ENCODE measurements at places on chromosomes 6 and 20. TPM values are rescaled to one million over a fixed set of nuclear protein-coding genes. Genes with fewer than 3 reads are reported as not detected.
A peak's percentile ranks its signal among the peaks of the same experiment; 100 is the strongest.

DNA sequence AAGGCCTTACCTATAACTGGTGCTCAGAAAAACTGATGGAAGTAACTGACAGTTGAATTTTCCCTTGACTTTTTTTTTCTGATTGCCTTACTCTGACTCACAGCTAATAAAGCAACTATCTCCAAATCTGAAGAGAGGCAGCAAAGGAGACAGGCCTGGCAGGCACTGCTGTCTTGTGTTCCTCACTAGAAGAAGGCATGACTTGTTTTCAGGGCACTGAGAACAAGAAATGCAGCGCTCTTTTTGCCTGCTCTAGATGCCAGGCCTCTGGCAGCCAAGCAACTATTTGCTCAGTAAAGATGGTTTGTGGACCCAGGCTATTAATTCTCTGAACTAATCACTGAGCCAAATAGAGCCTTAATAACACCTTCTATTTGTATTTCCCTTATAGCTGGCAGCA lies 155.1 kb downstream of the PRDM13 start:
- peaks cover 11% of the 10 kb centered on the region for H3K27me3 ChIP-seq
- H3K4me1 ChIP-seq: no peaks in the 10 kb centered on the region

RRAGD gene
- not detected for total RNA-seq

GRCh38 chr6:54710456-54710855 lies 136.1 kb upstream of the FAM83B start:
- H3K4me1 ChIP-seq: peaks cover 5% of the 10 kb centered on the region
- no peak for DNase-seq
- H3K27me3 ChIP-seq: no peaks in the 10 kb centered on the region
- H3K4me3 ChIP-seq: no peak overlapping the region
- no peak overlapping the region for H3K27ac ChIP-seq
- no peaks in the 10 kb centered on the region for H3K36me3 ChIP-seq

DNA sequence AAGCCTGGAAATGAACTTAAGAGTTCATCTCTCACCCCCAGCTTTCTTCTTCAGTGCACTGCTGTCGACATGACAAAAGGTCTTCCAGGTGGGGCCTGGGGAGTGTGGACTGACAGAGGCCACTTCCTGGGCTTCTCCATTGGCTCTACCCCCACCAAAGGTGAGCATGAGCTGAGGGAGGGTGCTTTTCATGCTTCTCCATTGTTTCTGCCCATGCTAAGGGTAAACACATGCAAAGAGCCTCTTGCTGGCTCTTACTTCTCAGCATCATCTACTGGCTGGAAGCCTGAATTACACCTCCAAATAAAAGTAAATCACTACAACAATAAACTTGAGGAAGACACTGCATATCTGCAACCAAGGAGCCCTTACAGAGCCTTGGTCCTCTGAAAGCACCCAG lies 227.2 kb downstream of the EPM2A start:
- no peaks in the 10 kb centered on the region for H3K4me1 ChIP-seq
- no peak overlapping the region for H3K27ac ChIP-seq
- H3K36me3 ChIP-seq: no peaks in the 10 kb centered on the region

GRCh38 chr6:54846857-54847674 lies 495 bp downstream of the FAM83B start:
- no peak overlapping the region for H3K27ac ChIP-seq
- H3K4me3 ChIP-seq: no peak overlapping the region
- H3K4me1 ChIP-seq: no peaks in the 10 kb centered on the region
- DNase-seq: no peak
- no peaks in the 10 kb centered on the region for H3K36me3 ChIP-seq

DNA sequence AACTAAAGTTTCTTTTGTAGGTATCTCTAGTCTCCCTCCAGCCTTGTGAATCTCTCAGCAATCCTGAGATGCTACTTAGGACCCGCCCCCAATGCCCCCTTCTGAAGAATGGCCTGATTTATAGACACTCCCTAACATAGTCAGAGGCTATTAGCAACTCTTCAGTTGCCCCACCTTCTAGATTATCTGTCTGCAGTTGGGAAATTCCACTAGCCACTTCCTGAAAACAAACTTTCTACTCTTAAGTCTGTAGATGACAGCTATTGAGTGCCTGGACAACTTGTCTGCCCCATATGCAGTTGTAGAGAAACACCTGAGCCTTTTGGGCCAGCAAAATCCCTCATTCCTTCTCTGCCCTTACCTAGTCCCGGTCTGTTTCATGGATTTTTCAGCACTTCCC lies 188.2 kb upstream of the PREP start:
- H3K36me3 ChIP-seq: no peaks in the 10 kb centered on the region
- H3K4me3 ChIP-seq: no peak overlapping the region
- DNase-seq: peak; percentile 56
- no peaks in the 10 kb centered on the region for H3K27me3 ChIP-seq

DNA sequence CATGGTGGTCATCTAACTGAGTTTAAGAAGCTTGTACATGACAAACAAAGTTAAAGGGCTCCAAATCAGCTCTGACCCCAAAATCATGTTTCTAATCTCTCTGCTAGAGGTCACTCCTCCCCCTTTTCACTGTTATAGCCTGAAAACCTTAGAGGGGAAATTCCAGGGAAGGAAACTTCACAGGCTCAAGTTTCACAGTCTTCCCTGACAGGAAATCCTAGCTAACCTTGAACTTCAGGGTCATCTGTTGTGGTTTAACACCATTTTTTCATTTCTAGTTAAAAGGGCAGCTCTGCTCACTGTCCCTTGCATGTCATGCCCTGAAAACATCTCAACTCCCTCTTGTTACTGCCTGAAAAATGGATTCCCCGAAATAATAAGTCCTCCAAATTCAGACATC lies 104.4 kb upstream of the BMP2 start:
- no peak overlapping the region for H3K4me3 ChIP-seq
- DNase-seq: no peak
- no peak overlapping the region for H3K27ac ChIP-seq
- H3K36me3 ChIP-seq: no peaks in the 10 kb centered on the region
- no peaks in the 10 kb centered on the region for H3K4me1 ChIP-seq

SNX14 gene
- total RNA-seq: 72.4 TPM

DNA sequence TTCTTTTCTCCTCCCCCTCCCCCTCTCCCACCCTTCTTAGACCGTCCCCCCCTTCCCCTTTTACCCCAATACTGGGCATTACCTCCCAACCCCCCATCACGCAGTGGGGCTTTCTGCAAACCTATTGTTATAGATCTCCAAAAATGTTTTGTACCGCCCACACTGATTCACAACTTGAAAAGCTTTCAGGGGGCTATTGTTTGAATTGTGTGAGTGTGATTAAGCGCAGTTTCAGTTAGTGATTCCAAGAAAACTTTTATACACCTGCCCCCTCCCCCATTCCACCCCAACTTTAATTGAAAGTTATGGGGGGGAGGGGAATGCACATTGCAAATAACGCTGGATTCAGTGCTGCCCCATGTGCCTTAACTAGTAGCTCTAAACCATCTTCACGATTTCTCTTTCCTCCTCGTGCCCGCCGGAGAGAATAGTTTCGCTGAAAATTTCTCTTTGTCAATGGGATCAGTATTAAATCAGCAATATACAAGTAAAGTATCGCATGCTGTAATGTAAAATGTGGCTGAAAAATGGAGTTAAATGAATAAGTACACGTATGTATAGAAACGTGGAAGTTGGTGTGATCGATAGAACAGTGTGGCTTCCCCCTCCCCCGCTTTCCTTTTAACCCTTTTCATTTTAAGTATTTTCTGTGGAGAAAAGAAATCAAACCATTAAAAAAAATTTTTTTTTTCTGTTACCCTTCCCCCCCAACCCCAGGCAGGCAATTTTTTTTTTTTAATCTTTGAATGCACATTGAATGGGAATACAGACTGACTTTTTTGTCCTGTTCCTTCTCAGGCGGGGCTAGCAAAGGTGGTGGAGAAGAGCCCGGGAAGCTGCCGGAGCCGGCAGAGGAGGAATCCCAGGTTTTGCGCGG lies 632 bp downstream of the LIN28B start:
- no peaks in the 10 kb centered on the region for H3K4me1 ChIP-seq
- no peak overlapping the region for H3K4me3 ChIP-seq
- H3K36me3 ChIP-seq: no peaks in the 10 kb centered on the region
- DNase-seq: no peak
- H3K27ac ChIP-seq: no peak overlapping the region
- peaks cover 66% of the 10 kb centered on the region for H3K27me3 ChIP-seq

- no peak overlapping the region for H3K27ac ChIP-seq
- DNase-seq: peak; percentile 7
- H3K27me3 ChIP-seq: no peaks in the 10 kb centered on the region
- no peaks in the 10 kb centered on the region for H3K4me1 ChIP-seq
Observed at GRCh38 chr20:21796059-21796458, 90.6 kb downstream of the PAX1 start.

DNA sequence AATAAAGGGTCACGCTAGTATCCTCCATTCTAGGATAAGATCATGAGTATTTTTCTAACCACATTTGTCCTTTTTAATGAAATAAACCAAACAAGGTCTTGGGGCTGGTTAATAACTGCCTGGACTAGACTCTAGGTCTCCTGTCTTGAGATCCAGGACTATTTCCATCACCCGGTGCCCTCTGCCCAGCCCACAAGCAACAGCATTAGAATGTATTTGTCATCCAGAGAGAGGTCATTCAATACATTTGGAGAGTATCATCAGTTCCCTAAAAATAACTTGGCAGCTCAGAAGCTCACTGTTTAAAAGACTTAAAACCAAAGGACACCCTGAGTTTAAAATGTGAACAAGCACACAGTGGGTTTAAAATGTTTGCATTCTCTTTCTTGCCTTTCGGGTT lies 4.4 kb upstream of the RBM24 start:
- H3K27me3 ChIP-seq: no peaks in the 10 kb centered on the region
- peaks cover 35% of the 10 kb centered on the region for H3K4me1 ChIP-seq
- H3K27ac ChIP-seq: peak overlapping the region; percentile 83
- no peak overlapping the region for H3K4me3 ChIP-seq

NOTCH4 gene
- total RNA-seq: 0.65 TPM

TFAP2C gene
- 12.3 TPM for total RNA-seq

GRCh38 chr20:58433029-58433647 lies 44.1 kb downstream of the VAPB start:
- H3K36me3 ChIP-seq: peaks cover 3% of the 10 kb centered on the region
- no peak overlapping the region for H3K4me3 ChIP-seq
- DNase-seq: no peak
- H3K27ac ChIP-seq: peak overlapping the region; percentile 22
- peaks cover 18% of the 10 kb centered on the region for H3K4me1 ChIP-seq

DNA sequence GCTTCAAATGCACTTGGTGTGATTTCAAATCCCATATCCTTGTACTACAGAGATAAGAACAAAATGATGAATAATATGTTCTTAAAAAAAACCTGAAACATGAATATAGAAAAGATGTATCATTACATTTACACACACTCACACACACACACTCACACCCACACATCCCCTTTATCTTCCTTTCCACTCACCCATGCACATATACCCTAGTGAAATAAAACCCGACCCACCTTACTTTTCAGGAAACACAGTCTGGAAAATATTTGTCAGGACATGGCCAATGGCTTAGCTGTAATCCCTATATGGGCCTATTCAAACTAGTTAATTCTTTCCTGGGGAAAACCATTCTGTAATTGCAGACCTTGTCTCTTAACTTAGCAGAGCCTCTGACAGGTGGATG lies 60.8 kb upstream of the EDN1 start:
- no peak for DNase-seq
- no peaks in the 10 kb centered on the region for H3K27me3 ChIP-seq
- peaks cover 18% of the 10 kb centered on the region for H3K4me1 ChIP-seq
- H3K4me3 ChIP-seq: no peak overlapping the region
- H3K27ac ChIP-seq: no peak overlapping the region
- no peaks in the 10 kb centered on the region for H3K36me3 ChIP-seq

- no peaks in the 10 kb centered on the region for H3K36me3 ChIP-seq
- DNase-seq: no peak
- no peak overlapping the region for H3K27ac ChIP-seq
- H3K27me3 ChIP-seq: no peaks in the 10 kb centered on the region
- no peaks in the 10 kb centered on the region for H3K4me1 ChIP-seq
- no peak overlapping the region for H3K4me3 ChIP-seq
Observed at GRCh38 chr20:6941571-6941970, 174.1 kb downstream of the BMP2 start.

DNA sequence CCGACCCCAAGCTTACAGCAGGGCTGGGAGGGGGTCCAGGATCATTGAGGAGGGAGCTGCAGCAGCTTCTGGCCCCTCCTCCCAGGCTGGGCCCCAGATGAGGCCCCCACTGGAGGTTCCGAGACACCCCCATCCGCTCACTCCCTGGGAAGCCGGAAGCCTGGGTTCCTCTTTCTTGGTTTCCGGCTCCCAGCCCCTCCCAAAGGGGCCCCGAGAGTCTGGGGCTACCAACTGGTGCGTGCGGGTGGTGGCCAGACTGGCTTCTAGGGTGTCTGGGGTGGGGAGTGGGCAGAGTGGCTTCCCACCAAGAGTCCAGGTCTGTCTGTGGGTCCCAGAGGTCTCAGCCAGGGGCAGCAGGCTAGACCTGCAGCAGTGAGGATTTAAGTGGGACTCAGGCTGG lies 2.2 kb downstream of the RGS19 start:
- peaks cover 10% of the 10 kb centered on the region for H3K4me1 ChIP-seq
- no peak overlapping the region for H3K27ac ChIP-seq
- H3K4me3 ChIP-seq: no peak overlapping the region
- no peak for DNase-seq

- H3K4me3 ChIP-seq: peak overlapping the region; percentile 78
- no peaks in the 10 kb centered on the region for H3K36me3 ChIP-seq
- peak; percentile 44 for DNase-seq
- no peaks in the 10 kb centered on the region for H3K27me3 ChIP-seq
Observed at GRCh38 chr20:32356622-32357374, 1.3 kb upstream of the ASXL1 start.

- no peak overlapping the region for H3K4me3 ChIP-seq
- DNase-seq: peak; percentile 77
- no peaks in the 10 kb centered on the region for H3K27me3 ChIP-seq
- H3K4me1 ChIP-seq: no peaks in the 10 kb centered on the region
Observed at GRCh38 chr6:25601800-25602673, 50.0 kb upstream of the SCGN start.

DNA sequence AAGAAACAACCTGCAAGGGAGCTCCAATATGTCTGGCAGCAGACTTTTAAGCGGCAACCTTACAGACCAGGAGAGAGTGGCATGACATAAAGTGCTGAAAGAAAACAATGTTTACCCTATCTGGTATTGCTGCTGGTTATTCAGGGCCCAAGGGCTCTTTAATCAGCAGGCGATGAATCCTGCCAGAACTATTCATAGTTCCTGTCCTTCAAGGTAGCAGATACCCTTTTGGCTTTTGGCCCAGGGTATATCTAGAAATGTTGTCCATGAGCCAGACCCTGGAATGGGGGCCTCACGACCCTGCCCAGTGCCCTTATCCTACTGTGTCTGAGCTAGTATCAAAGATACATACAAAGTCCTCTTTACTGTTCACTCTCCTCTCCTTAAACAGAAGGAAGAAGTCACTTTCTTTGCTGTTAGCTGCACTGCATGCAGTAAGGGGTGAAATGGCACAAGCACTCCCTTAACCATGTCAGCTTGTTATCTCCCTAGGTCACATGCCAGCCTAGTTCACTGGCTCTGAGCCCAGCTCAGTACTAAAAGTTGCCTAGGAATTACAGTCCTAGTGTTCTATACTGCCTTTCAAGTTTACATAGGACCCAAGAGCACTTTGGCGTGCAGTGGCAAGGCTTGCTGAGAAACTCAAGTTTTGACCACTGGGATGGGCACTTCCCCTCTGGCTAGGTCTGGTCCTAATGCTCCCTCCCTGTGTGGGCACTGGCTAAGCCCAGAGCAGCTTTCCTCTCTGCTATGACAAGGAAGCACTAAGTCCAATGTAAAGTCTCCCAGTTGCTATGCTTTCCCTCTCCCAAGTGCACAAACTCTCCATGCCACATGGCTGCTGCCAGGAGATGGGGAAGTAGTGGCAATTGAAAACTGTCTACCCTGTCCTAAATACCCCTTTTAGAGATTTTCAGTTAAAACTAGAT lies 122.0 kb downstream of the HTR1B start:
- no peaks in the 10 kb centered on the region for H3K4me1 ChIP-seq
- no peaks in the 10 kb centered on the region for H3K27me3 ChIP-seq
- no peak for DNase-seq
- no peaks in the 10 kb centered on the region for H3K36me3 ChIP-seq
- no peak overlapping the region for H3K27ac ChIP-seq

All from GM23248 (cell line).